Activated naive CD4-positive, alpha-beta T cell treated with Interleukin-2 at 50 U/mL for 16 hours (primary cell): ENCODE measurements at places on chromosomes 4 and X.

DNA sequence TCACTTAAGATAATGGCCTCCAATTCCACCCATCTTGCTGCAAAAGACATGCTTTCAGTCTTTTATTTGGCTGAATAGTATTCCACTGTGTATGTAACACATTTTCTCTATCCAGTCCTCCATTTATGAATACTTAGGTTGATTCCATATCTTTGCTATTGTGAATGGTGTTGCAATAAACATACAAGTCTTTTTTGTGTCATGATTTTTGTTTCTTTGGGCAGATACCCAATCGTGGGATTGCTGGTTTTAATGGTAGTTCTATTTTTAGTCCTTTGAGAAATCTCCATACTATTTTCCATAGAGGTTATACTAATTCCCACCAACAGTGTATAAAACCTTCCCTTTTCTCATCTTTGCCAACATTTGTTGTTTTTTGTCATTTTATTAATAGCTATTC is 180.9 kb downstream of the SMIM20 start:
- no peak for DNase-seq

DNA sequence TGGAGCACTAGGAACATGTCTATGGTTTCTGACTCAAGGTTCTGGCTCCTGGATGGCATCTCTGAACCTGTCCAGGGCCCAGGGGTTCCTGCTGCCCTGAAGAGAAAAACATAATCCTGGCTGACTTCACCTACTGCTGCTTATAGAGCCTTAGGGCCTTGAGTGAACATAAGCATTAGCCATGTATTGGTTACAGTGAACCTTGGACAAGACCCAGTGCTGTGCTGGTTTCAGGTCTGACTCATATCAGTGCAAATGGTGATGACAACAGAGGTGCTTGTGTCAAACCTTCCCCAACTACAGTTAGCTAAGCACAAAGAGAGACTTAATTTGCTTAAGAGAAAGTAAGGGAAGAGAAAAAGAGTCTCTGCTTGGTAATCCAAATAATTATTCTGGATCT is 1047.2 kb downstream of the GLUD2 start:
- DNase-seq, result no peak

- DNase-seq, result no peak
Measured at GRCh38 chrX:28847423-28847822, 260.2 kb downstream of the IL1RAPL1 start.

DNA sequence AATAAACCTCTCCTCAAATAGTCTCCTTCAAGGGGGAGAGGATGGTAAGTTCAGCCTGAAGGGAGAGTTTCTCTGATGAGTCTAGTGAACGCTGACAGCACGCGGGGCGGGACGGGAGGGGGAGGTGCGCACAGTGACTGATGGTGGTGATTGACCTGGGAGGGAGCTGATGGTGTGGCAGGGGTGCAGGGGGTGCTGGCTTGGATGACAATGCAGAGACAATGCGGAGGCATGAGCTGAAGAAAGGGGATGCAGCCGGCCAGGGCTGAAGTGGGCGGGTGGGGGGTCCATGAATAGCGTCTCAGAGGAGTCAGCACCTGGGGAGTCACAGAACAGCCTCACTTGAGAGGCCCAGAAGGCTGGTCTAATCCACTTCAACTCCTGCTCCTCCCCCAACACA is 142.5 kb upstream of the PJA1 start:
- DNase-seq, result no peak

DNA sequence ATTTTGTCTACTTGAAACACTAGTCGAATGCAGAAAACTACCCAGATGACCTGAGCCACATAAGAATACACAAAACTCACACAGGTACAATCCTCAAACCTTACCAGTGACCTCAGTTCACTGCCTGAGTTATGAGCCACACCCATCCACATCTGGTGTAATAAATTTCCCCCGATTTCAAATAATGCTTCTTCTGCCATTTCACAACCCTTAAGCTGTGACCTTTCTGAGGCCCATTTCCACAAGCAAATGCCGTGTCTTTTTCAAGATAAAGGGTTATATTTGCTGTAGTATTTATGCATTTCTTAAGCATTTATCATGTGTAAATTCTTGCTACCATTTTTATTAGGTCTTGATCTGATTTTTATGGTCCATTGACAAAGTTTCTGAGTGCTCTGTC is 1.8 kb upstream of the ARHGEF38 start:
- no peak for DNase-seq

- DNase-seq, result no peak
Measured at GRCh38 chr4:108527723-108528122, 92.7 kb upstream of the RPL34 start.

DNA sequence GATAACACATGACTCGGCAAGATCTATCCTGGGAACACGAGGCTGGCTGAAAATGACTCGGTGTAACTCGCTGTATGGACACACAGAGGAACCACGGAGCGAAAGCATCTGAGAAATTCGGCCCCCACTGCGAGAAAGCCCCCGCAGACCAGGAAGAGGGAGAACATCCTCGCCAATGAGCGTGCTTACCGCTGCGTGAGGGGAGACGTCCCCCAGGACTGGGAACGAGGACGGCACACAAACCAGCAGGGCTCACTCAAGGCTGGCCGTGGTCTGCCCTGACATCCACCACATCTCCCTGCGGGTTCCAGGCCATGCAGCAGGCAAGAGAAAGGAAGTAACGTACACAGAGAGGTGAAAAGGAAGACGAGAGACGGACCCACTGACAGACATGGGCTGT is 17.6 kb upstream of the GTPBP6 start:
- DNase-seq, result no peak

DNA sequence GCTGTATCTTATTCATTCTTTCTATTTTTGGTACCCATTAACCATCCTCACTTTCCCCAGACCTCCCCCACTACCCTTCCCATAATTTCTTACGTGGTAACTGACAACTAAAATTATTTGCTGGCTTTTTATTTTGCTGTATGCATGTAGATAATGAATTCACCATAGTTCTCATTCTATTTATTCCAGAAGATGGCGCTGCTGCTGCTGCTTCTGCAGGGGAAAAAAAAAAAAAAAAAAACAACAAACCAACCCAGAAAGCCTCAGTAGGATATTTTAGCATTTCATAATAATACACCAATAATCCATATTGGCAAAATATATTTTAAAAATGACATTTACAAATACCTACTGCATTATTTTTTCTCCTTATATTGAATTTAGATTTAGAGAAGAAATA is 416.6 kb upstream of the MAGEB18 start:
- no peak for DNase-seq

DNA sequence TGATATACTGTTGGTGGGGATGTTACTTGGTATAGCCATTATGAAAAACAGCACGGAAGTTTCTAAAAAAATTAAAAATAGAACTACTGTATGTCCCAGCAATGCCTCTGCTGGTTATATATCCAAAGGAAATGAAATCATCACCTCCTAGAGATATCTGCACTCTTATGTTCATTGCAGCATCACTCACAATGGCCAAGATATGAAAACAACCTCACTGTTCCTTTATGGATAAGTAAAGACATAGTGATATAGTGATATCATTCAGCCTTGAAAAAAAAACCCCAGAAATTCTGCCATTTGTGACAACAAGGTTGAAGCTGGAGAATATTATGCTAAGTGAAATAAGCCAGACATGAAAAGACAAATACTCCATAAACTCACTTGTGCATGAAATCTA is 543.8 kb upstream of the SLIT2 start:
- no peak for DNase-seq

DNA sequence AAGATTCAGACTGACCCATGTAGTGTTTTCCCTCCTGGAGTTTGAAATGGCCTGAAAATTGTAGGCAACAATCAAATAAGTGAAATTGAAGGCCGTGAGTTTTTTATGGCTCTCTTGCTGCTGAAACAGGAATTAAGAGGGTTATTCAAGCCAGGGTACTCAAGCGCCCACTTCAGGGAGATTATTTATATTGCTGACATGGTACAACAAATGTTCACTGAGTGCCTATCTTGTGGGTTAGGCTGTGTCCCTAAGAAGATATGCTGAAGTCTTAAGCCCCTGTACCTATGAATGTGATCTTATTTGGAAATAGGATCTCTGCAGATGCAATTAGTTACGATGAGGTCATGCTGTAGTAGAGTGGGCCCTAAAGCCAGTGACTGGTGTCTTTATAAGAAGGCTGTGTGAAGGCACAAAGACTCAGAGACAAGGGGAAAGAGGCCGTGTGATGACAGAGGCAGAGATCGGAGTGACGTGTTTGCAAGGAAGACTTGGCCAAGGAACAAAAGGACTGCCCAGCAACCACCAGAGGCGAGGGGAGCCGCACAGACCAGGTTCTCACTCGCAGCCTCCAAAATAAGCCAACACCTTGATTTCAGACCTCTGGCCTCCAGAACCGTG is 72.9 kb downstream of the MED28 start:
- no peak for DNase-seq

DNA sequence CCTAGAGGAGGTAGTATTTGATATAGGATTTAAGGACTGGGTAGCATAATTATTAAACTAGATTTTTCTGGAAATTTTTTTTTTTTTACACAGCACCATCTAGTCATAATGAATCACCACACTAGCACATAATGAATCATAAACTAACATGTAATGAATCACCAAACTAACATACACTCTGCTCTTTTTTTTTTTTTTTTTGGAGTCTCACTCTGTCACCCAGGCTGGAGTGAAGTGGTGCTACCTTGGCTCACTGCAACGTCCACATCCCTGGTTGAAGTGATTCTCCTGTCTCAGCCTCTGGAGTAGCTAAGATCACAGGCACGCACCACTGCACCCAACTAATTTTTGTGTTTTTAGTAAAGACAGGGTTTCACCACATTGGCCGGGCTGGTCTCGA is 92.5 kb downstream of the FAM13A start:
- DNase-seq, result no peak

DNA sequence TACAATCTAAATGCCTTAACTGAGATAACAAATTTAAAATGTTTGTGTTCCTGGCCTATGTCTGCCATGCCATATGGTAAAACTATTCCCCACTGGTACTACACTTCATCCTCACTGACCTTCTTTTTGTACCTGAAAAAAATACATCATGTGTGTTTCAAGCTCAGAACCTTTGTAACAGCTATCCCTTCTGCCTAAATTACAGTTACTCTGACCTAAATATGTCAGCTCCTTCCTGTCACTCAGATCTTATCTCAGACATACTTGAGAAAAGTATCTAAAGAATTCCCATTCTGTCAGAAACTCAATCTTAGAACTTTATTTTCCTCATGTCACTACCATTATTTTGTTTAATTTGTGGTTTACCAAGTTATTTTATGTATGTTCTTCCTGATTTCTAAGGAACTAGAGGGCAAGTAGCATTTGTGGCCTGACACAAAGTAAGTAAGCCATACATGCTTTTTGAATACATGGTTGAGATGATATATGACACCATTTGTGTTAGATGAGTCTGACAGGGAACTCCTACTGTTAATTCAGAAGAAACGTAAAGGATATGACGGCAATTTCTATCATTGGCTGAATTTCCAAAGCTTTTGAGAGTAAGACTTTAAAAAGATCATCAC is 456.5 kb upstream of the NDST3 start:
- no peak for DNase-seq

GRCh38 chrX:73930300-73930699 is 367.3 kb downstream of the CHIC1 start:
- no peak for DNase-seq

DNA sequence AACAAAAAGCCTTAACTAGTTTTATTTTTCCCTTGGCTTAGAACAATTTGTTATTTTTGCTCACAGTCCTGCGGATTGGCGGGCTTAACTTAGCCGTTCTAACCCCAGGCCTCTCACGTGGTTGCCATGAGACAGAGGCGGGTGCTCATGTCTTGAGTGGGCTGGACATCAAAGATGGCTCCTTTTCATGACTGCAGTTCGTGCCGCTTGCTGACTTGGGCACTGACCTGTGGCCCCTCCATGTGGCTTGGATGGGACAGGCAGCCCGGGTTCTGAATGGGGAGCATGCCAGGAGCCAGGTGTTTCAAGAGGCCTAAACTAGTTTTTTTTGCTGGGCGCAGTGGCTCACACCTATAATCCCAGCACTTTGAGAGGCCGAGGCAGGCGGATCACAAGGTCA is 40.7 kb downstream of the CDS1 start:
- no peak for DNase-seq

DNA sequence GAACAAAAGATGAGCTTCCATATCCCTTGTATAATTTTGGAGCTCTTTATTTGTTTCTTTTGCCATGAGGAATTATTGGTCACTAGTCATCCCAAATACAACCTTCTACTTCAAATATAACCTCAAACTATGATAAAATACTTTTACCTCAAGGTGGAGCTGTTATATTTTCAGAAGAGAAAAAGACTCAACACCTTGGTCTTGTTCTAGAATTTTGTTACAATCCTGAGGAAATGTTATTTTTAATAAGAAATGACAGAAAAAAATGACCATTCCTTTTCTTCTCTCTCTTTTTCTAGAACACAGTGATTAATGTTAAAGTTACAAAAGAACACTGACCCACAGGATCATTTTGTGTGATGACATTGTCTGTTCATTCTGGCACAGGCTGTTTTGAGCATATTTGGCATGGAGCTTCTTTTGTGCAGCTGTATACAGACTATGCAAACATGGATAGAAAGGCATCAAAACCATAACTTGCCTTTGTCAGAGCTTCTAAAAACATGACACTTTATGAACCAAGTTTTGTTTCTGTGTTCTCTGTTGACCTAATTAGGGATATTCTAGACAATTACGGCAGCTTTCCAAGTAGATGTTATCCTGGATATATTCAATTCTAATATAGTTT is 159.6 kb upstream of the CTSO start:
- no peak for DNase-seq

GRCh38 chrX:99353412-99353811 is 1056.7 kb downstream of the PCDH19 start:
- no peak for DNase-seq

- no peak for DNase-seq
Measured at GRCh38 chr4:83197555-83198235, 83.2 kb upstream of the PLAC8 start.
